Mesothelial cell of epicardium (in vitro differentiated cells): ENCODE measurements at places on chromosomes 1 and 21. TPM values are rescaled to one million over a fixed set of nuclear protein-coding genes. Genes with fewer than 3 reads are reported as not detected.
A peak's percentile ranks its signal among the peaks of the same experiment; 100 is the strongest.

- DNase-seq: no peak
- no peaks in the 10 kb centered on the region for H3K36me3 ChIP-seq
- H3K4me3 ChIP-seq: no peak overlapping the region
Measured at GRCh38 chr21:42611852-42612251, 41.6 kb upstream of the PDE9A start.

DNA sequence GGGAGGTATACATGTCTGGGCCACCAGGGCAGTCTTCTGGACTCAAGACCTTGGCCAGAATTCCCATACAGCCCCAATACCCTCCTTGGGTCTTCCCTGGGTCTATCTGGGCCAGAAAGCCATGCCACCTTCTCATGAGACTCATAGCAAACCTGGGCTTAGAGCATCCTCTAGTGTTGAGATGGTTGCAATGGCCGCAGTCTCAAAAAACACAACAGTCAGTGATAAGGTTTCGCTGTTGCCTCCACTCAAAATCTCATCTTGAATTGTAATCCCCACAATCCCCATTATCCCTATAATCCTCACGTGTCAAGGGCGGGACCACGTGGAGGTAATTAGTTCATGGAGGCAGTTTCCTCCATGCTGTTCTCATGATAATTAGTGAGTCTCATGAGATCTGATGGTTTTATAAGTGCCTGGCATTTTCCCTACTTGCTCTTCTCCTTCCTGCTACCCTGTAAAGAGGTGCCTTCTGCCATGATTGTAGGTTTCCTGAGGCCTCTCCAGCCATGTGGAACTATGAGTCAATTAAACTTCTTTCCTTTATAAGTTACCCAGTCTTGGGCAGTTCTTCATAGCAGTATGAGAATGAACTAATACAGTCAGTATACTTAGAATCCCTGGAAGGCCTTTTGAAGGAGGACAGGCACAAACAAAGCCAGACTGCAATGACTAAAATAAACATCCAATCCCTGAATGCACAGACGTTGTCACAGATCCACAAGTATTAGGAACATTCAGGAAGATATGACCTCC is 77.0 kb downstream of the CTH start:
- H3K4me3 ChIP-seq: no peak overlapping the region
- H3K36me3 ChIP-seq: peaks cover 2% of the 10 kb centered on the region
- DNase-seq: no peak
- H3K27ac ChIP-seq: no peak overlapping the region
- H3K27me3 ChIP-seq: no peaks in the 10 kb centered on the region
- H3K4me1 ChIP-seq: peaks cover 3% of the 10 kb centered on the region

- peaks cover 1% of the 10 kb centered on the region for H3K27me3 ChIP-seq
- peaks cover 4% of the 10 kb centered on the region for H3K36me3 ChIP-seq
- no peak overlapping the region for H3K27ac ChIP-seq
- H3K4me1 ChIP-seq: peaks cover 45% of the 10 kb centered on the region
Measured at GRCh38 chr1:906600-907420, 16.9 kb upstream of the SAMD11 start.

- H3K27me3 ChIP-seq: no peaks in the 10 kb centered on the region
- peaks cover 64% of the 10 kb centered on the region for H3K4me1 ChIP-seq
- no peak for DNase-seq
- H3K4me3 ChIP-seq: peak overlapping the region; percentile 12
- H3K27ac ChIP-seq: peak overlapping the region; percentile 88
Measured at GRCh38 chr1:160256396-160257046, 5.8 kb downstream of the DCAF8 start.

DNA sequence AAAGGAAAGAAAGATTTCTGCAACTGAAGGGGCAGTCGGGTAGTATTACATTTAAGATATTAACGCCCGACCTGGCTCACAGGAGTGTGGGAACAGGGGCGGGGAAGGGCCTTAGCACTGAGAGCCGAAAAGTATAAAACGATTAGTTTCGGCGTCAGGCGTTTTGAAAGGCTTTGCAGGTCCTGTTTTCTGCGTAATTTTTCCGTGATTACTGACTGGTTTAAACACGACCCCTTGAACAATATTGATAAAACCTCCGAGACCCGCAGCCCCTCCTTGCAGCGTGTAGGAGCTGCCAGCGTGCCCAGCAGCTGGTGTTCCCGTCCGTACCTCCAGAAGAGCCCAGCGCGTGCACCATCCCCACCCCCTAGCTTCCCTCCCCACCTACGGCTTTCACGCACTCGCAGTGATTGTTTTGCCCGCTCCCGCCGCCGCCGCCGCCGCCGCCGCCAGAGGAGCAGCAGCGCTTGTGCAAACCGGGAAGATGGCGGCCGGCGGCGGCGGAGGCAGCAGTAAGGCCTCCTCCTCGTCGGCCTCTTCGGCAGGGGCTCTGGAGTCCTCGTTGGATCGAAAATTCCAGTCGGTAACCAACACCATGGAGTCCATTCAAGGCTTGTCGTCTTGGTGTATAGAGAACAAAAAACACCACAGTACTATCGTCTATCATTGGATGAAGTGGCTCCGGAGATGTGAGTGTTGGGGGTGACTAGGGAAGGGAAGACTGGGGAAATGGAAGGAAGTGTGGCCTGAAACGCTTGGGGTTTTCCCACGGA is 470 bp downstream of the RPRD2 start:
- peak overlapping the region; percentile 98 for H3K27ac ChIP-seq
- H3K4me1 ChIP-seq: peaks cover 20% of the 10 kb centered on the region
- DNase-seq: peak; percentile 68
- no peaks in the 10 kb centered on the region for H3K27me3 ChIP-seq

- DNase-seq: no peak
- H3K4me3 ChIP-seq: peak overlapping the region; percentile 65
- no peaks in the 10 kb centered on the region for H3K27me3 ChIP-seq
- peaks cover 42% of the 10 kb centered on the region for H3K4me1 ChIP-seq
Measured at GRCh38 chr1:58904299-58905125, 120.7 kb upstream of the JUN start.

- peaks cover 3% of the 10 kb centered on the region for H3K4me1 ChIP-seq
- no peak overlapping the region for H3K4me3 ChIP-seq
- DNase-seq: no peak
- H3K27ac ChIP-seq: no peak overlapping the region
Measured at GRCh38 chr1:116725798-116726197, 28.4 kb upstream of the CD2 start.

DNA sequence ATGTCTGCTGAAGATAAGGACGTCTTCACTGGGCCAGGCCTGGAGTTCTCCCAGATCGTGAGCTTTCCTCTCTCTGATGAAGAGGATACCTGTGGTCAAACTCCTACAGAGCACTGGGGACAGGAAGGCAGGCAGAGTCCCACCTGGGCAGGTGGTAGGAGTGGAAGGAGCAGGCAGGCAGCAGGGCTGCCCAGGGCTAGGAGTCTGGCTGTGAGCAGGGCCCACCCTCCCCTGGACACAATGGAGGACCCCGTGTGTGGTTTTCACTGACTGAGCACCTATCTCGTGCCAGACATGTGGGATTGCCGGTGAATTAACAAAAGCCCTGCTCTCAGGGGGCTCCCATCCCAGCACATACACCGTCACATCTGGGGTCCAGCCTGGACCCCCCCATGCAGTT is 4.9 kb upstream of the SAMD11 start:
- H3K27me3 ChIP-seq: peaks cover 4% of the 10 kb centered on the region
- peak overlapping the region; percentile 73 for H3K27ac ChIP-seq
- H3K36me3 ChIP-seq: no peaks in the 10 kb centered on the region
- no peak for DNase-seq

- no peak overlapping the region for H3K4me3 ChIP-seq
- H3K27me3 ChIP-seq: no peaks in the 10 kb centered on the region
Measured at GRCh38 chr1:54581621-54582035, 33.6 kb downstream of the ACOT11 start.

DNA sequence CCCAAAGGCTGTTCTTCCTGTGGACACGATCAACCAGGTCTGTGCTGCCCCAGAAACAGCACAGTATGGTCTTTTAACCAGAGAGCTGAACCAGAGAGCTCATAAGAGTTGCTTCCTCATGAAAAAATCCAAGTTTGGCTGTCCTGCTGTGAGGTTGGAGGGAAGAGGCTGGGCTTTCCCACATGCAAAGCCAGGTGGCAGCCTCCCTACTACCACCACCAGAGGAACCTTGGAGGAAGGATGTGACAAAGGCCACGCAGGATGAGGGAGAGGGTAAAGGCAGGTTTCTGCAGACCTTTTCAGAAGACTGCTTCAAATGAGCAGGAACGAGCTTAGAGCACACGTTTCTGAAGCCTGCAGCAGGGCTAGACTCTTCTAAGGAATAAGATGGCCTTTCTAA is 27.1 kb downstream of the FAM78B start:
- DNase-seq: no peak
- no peaks in the 10 kb centered on the region for H3K4me1 ChIP-seq
- no peak overlapping the region for H3K27ac ChIP-seq

- H3K27ac ChIP-seq: no peak overlapping the region
- peaks cover 68% of the 10 kb centered on the region for H3K36me3 ChIP-seq
- H3K4me3 ChIP-seq: no peak overlapping the region
- no peaks in the 10 kb centered on the region for H3K27me3 ChIP-seq
- H3K4me1 ChIP-seq: peaks cover 20% of the 10 kb centered on the region
Measured at GRCh38 chr1:230842801-230843200, 25.5 kb downstream of the C1orf198 start.

DNA sequence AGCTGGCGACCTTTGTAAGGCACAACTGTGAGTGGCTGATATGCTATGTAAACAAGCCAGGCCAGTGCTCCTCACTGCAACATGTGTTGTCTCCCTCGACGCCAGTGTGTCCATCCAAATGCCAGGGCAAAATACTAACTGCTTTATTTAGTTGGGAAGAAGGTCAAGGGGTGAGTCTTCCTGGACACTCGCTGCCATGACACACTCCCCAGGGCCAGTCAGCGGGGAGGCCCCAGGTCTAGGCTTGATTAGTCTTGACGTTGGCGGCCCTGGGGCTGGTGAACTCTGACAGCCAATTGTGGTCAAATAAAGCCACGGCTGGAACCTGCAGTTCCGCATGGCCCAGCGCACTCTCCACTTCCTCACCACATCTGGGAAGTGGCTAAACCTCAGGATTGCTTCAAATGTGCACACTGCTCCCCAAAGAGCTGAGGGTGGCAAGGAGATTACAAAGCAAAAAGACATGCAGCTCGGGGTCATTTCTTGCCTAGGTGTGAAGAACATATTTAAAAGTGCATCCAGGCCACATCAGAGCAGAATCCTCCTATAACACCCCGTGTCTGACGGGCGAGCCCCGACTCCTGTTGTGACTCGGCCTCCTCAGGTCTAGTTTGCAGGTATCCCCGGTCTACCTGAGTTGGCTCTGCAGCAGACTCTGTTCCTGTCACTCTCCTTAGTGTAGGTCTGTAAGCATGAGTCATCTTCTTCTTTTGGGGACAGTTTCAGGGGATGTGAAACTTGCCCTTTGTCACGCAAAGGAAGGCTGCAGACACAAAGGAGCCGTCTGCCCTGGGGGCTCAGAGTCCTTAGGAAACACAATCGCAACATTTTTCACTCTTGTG is 183.5 kb downstream of the RUNX1 start:
- peak overlapping the region; percentile 95 for H3K27ac ChIP-seq
- DNase-seq: no peak
- H3K4me1 ChIP-seq: peaks cover 61% of the 10 kb centered on the region
- H3K36me3 ChIP-seq: peaks cover 15% of the 10 kb centered on the region

GRCh38 chr21:38178653-38179470 is 77.9 kb upstream of the KCNJ15 start:
- no peak overlapping the region for H3K27ac ChIP-seq
- H3K4me1 ChIP-seq: peaks cover 33% of the 10 kb centered on the region
- no peaks in the 10 kb centered on the region for H3K36me3 ChIP-seq
- no peak overlapping the region for H3K4me3 ChIP-seq
- DNase-seq: no peak

- H3K27me3 ChIP-seq: peaks cover 74% of the 10 kb centered on the region
- H3K27ac ChIP-seq: no peak overlapping the region
- no peaks in the 10 kb centered on the region for H3K36me3 ChIP-seq
- no peak overlapping the region for H3K4me3 ChIP-seq
- DNase-seq: no peak
- peaks cover 10% of the 10 kb centered on the region for H3K4me1 ChIP-seq
Measured at GRCh38 chr1:18714404-18715175, 83.9 kb downstream of the PAX7 start.

- H3K27me3 ChIP-seq: peaks cover 4% of the 10 kb centered on the region
- H3K4me1 ChIP-seq: peaks cover 25% of the 10 kb centered on the region
- no peaks in the 10 kb centered on the region for H3K36me3 ChIP-seq
- H3K27ac ChIP-seq: no peak overlapping the region
- DNase-seq: no peak
Measured at GRCh38 chr1:22239378-22239777, 96.5 kb upstream of the WNT4 start.

DNA sequence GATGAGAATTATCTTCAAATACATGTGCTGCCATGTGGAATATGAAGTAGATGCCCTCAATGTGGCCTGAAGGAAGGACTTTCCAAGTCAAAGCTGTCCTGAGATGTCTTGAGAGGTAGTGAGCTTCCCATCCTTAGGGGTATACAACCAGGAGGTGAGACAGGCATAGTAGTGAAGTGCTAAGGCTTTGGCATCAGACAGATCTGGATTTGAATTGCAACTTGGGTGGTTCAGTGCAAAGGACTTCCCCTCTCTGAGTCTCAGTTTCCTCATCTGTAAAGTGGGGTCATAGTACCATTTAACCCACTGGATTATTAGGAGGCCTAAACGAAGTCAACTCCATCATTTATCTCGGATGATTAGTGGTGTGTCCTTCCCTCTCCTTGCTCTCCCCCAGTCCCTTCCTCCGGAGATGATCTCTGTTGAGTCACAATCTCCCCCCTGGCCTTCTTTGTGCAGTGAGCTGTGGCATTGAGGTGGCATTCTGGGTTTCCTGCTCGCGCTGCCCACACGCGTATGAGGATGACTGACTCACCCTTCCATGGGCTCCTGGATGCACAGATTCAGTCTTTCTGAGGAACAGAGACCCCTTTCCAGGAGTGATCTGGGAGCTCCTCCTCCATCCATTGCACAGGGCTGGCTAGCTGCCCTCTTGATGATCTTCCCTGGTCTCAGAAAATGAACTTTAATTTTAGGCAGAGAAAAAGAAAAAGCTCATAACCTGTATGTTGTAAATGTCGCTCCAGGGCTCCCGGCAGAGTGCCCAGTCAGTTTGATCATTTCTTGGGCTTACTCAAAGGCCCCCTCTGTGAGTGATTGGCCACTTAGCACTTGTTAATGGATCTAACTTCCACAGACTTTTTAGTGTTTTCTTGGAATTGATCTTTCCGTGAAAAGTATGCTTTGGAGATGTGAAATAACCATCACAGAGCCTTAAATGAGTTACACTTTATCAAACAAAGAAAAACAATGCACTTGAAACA is 354.6 kb downstream of the PTPRU start:
- H3K27me3 ChIP-seq: peaks cover 52% of the 10 kb centered on the region
- H3K36me3 ChIP-seq: no peaks in the 10 kb centered on the region
- H3K27ac ChIP-seq: no peak overlapping the region
- H3K4me3 ChIP-seq: no peak overlapping the region
- no peaks in the 10 kb centered on the region for H3K4me1 ChIP-seq

DNA sequence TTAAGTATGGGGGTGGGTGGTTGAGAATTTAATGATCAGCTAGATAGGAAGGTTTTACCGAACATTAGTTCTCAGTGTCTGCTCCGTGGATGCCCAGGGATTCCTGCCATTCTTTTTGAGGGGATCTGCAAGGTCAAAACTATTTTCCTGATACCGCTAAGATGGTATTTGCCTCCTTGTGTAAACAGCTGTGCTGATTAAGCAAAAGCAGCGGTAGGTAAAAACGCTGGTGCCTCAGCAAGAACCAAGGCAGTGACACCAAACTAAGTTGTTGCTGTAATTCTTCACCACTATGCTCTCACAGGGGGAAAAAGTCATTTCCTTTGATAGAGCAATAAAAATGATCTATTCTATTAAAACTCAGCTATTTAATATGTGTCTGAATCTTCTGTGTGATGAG is 229.0 kb downstream of the FMN2 start:
- DNase-seq: no peak
- no peak overlapping the region for H3K4me3 ChIP-seq
- H3K27me3 ChIP-seq: peaks cover 9% of the 10 kb centered on the region

C4BPA gene
- total RNA-seq: 0.09 to 0.20 TPM (median 0.16 TPM) in 3 replicates

TEKT2 gene
- total RNA-seq: 2.6 to 3.6 TPM (median 3.2 TPM) in 3 replicates

LEFTY1 gene
- total RNA-seq: 1.6 to 1.7 TPM (median 1.6 TPM) in 3 replicates
